Activated naive CD4-positive, alpha-beta T cell treated with anti-CD3 and anti-CD28 coated beads, Interleukin-2, amount 50 U/mL, for 72 hours (primary cell): ENCODE measurements at places on chromosomes 6 and 20.

- no peak for DNase-seq
These were observed 20.0 kb upstream of the PLAGL1 start for GRCh38 chr6:144027932-144028587.

- no peak for DNase-seq
These were observed 35.9 kb upstream of the STX16 start for GRCh38 chr20:58614984-58615760.

GRCh38 chr6:101932704-101933103, 539.2 kb downstream of the GRIK2 start:
- DNase-seq = no peak

DNA sequence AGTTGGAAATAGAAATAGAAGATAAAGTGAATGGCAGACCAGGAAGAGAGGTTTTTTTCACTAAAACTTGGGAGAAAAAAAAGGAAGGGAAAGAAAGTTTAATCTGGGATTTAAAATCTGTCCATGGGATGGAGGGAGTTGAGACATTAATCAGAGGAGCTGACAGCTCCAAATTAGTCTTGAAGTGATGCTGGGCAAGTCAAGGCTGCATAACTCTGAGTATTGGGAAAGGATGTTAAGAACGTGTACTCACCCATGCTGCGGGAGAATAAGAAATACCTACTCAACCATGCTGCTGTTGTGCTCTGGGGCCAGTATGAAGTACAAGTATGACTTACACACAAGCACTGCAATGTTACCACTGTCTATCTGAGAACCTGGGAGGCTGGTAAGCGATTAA, 47.5 kb downstream of the SNRNP48 start:
- DNase-seq = no peak

DNA sequence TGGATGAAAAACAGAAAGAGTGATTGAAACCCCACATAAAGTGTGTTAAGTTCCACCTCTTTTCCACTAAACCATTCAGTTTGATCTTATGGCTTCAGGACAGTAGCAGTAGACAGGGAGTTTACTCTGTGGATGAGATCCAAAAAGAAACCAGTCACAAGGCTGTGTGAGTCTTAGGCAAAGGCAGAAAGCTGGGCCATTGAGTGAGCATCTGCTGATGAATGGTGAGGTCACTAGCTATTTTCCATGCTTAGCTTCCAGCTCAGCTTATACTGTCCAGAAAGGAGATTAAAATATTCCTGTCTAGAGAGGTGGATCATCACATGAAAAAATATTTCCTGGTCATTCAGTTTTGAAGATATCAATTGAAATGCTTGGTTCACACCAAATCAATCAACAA, 1643.9 kb downstream of the HACE1 start:
- no peak for DNase-seq

- DNase-seq = no peak
These were observed 78.1 kb downstream of the NCOA7 start for GRCh38 chr6:125868678-125869395.

DNA sequence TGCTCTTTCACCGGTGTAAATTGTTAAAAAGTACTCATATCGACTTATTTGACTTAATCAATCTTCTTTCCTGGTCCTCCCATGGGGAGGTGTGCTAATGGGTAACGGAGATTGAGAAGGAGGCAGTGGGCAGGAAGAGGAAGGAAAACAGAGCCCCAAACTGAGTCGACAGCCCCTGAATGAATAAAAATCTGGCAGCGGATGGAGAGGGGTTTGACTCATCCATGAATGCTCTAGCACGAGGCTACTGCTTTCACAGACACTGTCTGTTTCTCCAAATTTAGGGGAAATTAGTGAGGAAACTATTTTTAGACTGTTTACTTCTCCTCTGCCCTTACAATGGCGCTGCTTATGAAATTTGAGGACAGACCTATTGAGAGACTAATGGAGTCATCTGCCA, 142.2 kb upstream of the ATXN1 start:
- DNase-seq = no peak

GRCh38 chr6:52558266-52559000, 18.4 kb downstream of the TRAM2 start:
- no peak for DNase-seq

DNA sequence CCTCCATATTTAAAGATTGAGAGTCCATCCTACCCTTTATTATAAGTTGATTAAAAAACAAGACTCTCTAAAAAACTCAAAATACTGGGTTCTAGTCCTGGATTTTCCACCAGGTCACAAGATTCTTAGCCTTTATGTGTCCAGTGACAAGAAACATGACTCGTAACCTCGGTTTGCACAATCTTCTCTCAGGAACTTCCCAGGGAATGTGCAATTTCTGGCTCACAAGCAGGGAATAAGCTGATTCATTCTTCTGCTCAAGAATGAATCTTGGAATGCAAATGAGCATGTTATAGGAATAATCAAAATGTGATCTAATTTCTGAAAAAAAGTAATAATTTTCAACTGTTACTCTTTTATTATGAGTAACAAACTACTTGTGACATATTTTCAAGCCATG, 45.1 kb downstream of the OGFRL1 start:
- no peak for DNase-seq

GRCh38 chr6:16412982-16413381, 174.6 kb downstream of the GMPR start:
- no peak for DNase-seq
